SK-N-SH (cell line): ENCODE measurements at places on chromosomes 4 and X.

GRCh38 chrX:8455557-8455956, 9.1 kb upstream of the VCX3B start:
- no peak for DNase-seq

DNA sequence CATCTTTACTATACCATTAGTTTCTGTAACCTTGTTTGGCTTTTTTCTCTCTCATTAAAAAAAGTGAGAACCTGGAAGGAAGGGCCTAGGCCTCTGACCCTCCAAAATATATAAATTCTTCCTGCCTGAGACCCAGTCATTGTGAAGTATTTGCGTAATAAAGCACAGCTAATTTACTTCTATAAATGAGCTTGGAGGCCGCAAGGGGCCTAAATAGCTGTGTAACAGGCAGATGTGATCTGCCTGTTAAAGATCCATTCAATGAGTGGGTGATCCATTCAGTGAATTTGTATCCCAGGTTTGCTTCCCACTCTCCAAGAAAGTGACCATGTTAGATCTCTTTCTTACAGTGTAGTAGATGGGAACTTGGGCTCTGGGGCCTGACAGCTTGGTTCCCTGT, 595 bp upstream of the PYURF start:
- DNase-seq = no peak

GRCh38 chr4:78168029-78168428, 110.9 kb downstream of the FRAS1 start:
- no peak for DNase-seq

GRCh38 chr4:11436084-11436483, 7.4 kb upstream of the HS3ST1 start:
- no peak for DNase-seq

DNA sequence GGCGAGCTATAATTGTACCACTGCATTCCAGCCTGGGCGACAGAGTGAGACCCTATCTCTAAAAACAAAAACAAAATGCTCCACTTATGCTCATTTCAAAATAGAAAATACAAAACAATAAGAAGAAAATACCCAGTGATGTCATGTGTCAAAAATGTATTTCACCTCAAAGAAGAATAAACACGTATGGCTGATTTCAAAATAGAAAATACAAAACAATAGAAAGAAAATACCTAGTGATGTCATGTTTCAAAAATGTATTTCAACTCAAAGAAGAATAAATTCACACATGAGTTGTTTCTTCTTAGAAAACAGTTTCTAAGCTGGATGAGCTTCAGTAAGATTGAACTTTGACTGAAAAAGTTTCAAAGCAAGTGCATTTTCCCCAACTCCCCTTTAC, 20.3 kb upstream of the PDCL2 start:
- DNase-seq = no peak

DNA sequence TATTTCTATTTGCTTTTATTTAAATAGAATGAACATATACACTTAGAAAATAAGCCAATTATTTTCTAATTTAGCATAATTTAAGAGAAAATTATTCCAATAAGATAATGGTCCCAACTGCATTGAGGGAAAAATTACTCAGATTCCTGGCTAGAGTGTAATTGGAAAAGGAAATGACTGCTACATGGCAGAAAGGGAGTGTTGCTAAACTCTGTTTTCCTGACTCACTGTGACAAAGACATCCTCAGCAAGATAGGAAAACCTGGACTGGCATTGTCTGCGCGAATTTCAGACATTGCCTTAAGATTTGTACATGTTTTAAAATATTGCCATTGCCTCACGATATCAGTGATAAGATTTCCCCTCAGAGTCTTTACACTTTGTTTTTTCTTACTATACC, 8.2 kb downstream of the TNIP3 start:
- DNase-seq = peak; percentile 4

- no peak for DNase-seq
These were observed 30.7 kb upstream of the CBR4 start for GRCh38 chr4:169040559-169041261.

GRCh38 chrX:10856797-10857196, 236.4 kb upstream of the MID1 start:
- DNase-seq = no peak

DNA sequence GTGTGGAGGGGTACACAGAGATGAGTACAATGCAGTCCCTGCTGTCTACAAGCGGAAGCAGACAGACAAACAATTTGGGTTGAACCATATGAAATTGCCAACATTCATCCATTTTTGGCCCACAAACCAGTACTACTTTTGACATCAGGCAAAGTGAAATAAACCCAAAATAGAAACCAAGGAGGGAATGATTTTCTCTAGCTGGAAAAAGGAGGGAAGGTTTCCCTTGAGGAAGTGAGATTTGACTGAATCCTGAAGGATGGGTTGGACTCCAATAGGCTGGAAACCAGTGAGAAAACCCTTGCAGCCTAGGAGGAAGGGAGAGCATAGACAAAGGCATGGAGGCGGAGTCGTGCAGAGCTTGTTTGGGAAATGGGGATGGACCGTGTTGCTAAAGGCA, 63.5 kb upstream of the PJA1 start:
- DNase-seq = no peak

DNA sequence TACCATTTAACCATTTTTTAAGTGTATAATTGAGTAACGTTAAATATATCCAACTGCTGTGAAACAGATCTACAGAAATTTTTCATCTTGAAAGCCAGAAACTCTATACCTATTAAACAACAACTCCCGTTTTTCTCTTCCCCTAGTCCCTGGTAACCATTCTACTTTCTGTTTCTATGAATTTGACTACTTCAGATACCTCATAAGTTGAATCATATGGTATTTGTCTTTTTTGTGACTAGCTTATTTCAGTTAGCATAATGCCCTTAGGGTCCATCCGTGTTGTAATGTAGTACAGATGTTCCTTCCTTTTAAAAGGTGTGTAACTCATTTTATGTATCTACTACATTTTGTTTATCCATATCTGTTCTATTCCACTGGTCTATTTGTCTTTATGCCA, 48.7 kb downstream of the STAG2 start:
- no peak for DNase-seq

DNA sequence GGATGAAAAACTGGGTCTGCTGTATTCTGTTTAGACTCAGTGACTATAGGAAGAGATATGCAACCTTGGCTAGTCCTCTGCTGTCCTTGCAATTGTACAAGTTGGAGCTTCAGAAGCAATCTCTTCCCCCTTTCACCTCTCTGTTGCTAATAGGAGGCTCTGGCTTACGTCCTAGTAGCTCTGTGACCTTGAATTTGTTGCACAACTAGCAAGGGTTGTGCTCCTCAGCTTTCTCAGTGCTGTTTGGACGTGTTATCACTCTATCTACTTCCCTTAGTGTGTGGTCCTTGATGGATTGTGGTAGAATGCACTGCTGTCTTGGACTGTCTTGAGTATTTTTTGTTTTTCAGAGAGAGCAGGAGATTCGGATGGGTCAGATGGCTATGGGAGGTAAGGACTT, 3.4 kb upstream of the ITGB1BP2 start:
- DNase-seq = no peak

DNA sequence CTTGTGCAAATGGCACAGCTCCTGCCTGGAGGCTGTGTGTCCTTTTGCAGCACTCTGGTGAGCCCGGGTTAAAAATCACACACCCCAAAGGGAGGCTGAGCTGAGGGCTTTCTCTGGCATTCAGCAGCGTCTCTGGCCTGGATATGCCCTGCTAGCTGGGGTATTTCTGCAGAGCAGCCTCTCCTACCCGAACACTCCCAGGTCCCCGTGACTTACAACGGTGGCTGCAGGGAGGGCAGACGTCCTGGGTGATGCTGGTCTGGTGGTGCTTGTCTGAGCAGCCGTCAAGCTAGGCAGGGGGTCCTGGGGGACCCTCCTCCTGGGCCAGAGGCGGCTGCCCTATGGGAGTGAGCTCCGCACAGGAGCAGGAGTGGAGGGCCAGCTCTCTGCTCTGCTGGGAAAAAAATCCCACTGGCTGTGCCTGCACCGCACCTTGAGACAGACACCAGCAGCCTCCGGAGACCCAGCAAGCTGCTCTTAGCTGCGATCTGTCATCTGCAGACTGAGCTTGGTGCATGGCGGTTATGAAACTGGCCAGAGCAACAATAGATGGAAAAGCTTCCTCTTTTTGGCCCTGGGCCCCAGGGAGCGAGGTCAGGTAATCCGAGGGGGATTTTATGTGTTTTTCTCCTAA, 41.3 kb upstream of the ASMTL start:
- no peak for DNase-seq

- DNase-seq = no peak
These were observed 497.5 kb downstream of the INPP4B start for GRCh38 chr4:142348613-142349021.

GRCh38 chr4:122591196-122591595, 29.7 kb downstream of the IL21 start:
- no peak for DNase-seq

DNA sequence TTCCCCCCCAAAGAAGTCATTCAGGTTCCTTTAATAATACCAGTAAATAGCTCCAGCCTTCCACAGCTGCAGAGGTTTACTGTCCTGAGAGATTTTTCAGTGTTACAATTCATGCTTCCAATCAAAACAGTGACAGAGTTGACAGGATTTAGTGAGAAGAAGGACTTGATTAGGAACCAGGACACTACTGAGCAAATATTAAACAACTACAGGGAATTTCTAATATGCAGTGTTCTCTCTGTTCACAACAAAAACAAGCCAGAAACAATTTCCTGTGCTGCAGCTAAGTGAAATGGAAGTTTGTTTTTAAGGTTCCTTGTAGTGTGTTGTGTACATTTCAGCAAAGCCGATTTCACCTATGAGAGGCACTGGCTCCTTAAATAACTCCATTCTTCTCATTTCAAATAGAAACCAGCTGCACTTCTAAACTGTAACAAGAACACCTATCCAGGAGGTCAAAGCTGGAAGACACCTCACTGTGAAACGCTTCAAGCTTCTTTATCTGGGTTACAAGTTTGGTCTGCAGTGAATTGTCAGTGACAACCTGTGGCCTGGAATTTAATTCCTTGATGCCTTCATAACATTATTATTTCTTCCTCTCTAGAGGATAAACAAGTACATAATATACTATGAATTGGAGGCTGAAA, 149.3 kb downstream of the RASL11B start:
- DNase-seq = no peak

GRCh38 chrX:700936-701335, 70.3 kb downstream of the SHOX start:
- no peak for DNase-seq

GRCh38 chrX:41887691-41888090, 35.7 kb downstream of the CASK start:
- DNase-seq = no peak

GRCh38 chr4:184843984-184844554, 18.3 kb upstream of the ACSL1 start:
- DNase-seq = no peak

DNA sequence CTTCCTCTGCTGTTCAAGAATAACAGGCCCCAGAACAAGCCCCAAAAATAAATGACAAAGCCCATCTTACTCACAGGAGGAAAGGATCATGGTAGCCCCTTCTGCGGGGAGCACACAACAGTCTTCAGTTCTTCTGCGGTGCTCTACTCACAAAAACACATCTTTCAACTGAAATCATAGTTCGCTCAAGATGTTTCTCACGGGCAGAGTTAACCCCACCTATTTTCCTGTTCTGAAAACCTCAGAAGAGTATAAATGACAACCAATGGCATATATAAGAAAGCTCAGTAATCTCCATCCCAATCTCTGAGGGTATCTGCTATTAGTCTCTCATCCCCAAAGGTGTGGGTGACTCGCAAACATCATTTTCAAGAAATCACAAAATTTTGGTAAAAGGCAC, at the start of gene TXK:
Gene TXK (minus strand): TSS at position 170 of the 400 bp plus-strand sequence. CDS start 80 bp downstream, at position 90.
- no peak for DNase-seq

DNA sequence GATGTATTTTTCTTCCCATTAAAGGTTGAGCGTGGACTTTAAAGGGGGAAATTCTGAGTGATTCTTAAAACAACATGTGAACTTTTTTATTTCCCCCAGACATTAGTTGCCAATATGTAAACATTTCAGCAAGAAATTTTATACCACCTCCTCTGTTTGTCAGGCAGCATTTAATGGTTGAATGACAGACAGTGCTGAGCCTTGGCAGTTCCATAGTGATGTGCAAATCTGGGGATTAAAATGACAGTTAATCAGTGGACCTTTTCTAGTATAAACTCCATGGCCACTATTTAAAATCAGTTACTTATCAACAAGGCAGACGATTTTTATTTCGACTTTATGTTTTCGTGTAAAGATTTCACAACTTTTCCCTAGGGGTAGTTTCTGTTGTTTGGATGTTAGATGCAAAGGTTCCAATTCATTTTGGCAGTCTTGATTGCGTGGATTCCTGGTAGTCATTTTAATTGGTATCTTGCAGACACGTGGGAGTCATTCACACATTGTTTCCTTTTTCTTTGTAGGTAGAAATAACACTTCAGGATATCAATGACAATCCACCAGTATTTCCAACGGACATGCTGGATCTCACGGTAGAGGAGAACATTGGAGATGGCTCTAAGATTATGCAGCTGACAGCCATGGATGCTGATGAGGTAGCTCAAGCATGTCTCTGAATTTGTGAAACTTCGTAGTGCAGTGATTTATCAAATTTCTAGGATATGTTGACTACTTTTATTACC, 83.7 kb downstream of the FAT4 start:
- no peak for DNase-seq

DNA sequence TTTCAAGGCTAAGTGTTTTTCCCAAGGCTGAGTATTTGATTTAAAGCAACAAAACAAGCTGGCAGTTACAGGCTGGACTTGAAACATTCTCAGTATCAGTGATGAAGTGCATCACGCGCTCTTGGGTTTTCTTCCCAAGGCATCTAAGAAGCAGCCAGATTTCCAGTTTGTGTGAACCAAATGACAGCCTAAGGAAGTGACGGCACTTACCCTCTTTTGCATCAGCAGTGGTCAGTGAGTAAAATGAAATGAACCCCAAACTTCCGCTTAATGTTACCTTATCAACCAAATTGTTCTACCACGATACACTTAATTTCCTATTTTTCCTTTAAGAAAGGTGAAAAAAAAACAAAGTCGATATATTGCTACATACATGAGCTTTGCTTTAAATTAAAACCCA, 15.8 kb upstream of the GYPE start:
- no peak for DNase-seq

DNA sequence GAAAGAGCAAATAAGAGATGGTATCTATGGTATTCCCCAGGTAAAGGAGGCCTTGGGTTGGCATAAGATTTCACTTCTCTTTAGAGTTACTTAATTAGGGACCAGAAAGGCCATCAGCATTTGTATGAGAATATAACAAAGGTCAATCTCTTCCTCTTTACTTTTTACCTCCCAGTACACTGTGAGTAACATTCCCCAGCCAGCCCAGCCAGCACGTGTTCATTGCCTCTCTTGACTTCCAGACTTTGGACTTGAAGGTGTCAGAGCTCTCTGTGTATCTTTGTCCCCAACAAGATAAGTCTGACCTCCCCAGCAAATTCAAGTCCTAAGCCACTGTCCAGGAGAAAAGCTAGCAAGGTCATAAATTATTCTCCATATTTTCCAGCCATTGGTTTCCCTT, 110.5 kb downstream of the AR start:
- DNase-seq = no peak

DNA sequence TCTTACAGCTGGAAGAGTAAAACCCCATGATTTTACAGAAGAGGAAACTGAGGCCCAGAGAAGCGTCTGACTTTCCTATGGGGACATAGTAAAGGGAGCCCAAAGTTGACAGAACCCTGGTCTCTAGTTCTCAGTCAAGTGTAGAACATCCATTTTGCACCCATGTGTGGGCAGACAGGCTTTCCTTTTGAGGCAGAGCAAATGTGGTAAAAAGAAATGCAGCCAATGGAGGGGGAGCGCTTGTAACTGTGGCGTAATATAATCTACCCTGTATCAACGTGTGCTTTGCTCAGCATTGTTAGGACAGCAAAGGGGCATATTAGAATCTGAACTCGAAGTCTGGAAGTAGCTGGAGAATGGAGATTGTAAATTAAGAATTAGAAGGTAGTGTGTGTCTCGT, 8.8 kb downstream of the MAMLD1 start:
- no peak for DNase-seq
